ENCODE measurements at places on chromosomes 7 and 10. TPM values are rescaled to one million over a fixed set of nuclear protein-coding genes. Genes with fewer than 3 reads are reported as not detected.

Gene CHST12
- total RNA-seq: 17.9 TPM

- peak; percentile 53 for DNase-seq
Observed at GRCh38 chr10:71746344-71747037, 26.8 kb downstream of the VSIR start.

GRCh38 chr7:123352973-123353372 is 153.2 kb upstream of the SLC13A1 start:
- DNase-seq: no peak

DNA sequence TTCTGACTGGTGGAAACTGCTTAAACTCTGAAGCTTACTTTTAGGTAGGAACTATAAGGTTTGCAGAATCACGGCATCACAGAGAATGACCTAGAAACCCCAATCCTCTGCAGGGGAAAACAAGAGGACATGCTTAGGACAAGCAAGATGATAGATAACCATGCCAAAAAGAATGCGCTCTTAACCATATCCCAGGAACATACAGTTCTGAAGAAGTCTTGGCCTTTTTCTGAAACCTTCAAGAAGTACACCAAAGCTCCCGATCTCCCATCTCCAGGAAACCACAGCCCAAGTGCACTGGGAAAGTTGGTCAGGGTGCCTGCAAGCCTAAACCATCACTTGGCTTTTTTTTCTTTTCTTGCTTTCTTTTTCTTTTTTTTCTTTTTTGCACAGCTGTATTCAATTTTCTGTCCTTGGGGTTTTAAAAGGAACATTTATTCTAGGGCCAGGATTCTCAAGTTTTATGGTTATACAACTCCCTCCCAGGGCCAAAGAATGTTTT is 12.2 kb upstream of the SVIL start:
- no peak for DNase-seq

DNA sequence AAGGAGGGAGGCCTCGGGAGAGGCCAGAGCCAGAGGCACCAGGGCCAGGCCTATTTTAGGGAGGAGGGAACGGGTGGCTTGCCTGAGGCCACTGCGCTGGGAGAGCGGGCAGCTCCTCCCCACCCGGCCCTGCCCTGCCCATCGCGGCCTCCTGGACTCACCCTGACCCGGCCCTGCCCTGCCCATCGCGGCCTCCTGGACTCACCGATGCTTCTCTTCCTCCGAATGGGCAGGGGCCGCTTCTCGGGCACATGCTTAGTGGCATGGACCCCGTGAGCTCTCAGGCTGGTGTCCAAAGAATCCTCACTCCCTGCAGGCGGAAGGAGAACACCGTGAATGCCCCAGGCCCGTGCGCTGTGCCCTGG is 7.5 kb downstream of the PDGFA start:
- no peak for DNase-seq

Measured in lung (tissue), 17 donors.